Nucleus accumbens (tissue), 56 donors: ENCODE measurements at places on chromosomes 7 and 10.

- DNase-seq, result no peak
These were observed 925 bp downstream of the H2AZ2 start for GRCh38 chr7:44846816-44847508.

GRCh38 chr7:94590526-94591162 lies 65.3 kb downstream of the SGCE start:
- DNase-seq, result no peak

DNA sequence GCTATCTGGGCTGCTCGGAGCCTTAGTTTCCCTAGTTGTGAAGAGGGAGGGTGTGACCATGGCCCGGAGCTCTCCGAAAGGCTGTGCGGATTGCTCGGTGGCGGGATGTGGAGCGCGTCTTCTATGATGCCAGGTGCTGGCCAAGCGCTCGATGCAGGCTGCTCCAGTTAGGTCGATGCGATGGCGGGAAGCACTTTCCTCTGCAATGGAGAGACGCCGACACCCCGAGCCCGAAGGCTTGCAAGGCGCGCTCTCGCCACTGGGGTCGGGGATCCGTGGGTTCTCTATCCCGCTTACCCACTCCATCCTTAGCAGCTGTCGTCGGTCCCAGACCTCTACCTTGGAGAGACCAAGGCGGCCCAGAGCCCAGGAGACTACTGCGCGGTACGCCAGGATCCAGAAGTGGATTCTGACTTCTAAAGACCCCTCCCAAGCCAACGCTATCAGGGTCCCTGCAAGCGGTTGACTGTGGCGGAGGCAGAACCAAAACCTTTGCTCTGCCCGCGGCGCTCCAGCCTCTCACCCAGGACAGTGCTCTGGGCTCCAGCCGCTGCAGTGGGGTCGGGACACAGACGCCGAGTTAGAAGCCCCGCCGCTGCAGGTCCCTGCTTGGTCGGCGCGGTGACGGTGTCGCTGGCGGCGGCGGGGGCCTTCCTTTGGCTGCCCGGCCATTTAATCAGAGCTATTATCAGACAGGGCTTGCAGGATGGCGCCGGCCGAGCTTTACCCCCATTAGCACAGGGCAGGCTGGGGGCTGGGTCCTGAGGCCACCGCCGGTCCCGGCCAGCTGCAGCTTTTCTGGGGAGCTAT lies 7.8 kb upstream of the TBX20 start:
- no peak for DNase-seq

DNA sequence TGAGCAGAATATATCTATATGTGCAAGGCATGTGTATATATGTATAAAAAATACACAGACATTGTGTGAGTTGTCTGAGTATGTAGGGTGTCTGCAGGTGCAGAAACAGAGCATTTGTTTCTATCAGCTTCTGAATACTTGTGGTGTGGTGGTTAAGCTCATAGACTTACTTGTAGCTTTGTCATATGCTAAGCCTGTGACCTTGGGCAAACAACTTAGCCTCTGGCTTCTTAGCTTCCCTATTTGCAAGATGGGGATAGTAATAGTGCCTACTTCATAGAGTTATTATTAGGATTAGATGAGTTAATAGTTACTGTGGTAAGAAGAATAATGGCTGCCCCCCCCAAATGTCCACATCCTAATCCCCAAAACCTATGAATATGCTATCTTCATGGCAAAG lies 28.2 kb upstream of the PAX2 start:
- DNase-seq, result no peak

DNA sequence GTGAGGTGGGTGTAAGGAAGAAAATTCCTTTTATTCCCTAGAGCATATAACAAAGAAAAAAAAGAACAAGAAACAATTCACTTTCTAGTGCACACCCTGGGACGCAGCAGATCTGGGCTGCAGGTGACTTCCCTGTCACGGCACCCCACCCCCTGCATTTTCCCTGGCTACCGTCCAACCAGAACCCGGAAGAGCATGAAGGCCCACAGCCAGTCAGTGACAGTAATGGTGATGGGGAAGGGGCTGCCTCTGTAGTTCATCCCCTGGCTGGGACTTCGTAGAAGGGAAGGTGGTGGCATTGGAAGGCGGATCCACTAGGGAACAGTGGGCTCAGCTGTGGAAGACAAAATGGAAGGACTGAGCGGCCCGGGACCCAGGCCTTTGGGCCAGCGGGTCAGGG lies 236.7 kb downstream of the BUB3 start:
- DNase-seq, result no peak

- no peak for DNase-seq
These were observed 8.8 kb upstream of the GHRHR start for GRCh38 chr7:30954914-30955313.

GRCh38 chr7:106572394-106573124 lies 88.4 kb downstream of the CCDC71L start:
- no peak for DNase-seq

GRCh38 chr7:50475340-50475739 lies 25.2 kb upstream of the FIGNL1 start:
- DNase-seq, result no peak

GRCh38 chr10:48616436-48616835 lies 11.6 kb upstream of the ARHGAP22 start:
- DNase-seq, result no peak

- no peak for DNase-seq
These were observed 9.5 kb downstream of the CALML3 start for GRCh38 chr10:5534051-5534821.

DNA sequence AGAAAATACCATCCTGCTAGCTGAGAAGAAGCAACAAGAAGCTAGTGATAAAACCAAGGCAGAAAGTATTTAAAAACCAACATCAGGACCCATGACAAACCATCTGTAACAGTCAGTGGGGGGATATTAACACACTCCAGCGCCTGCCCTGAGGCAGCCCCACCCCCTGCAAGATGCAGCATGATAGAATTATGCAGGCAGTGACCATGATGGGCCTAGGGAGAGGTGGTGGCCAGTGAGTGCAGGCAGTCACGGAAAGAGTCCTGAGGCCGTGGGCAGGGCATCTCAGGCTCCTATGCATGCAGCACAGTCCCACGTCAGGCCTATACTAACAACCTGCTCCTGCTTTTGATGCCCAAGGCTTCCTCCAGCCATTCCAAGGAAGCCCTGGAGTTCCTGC lies 686.9 kb downstream of the GRID1 start:
- DNase-seq, result no peak

DNA sequence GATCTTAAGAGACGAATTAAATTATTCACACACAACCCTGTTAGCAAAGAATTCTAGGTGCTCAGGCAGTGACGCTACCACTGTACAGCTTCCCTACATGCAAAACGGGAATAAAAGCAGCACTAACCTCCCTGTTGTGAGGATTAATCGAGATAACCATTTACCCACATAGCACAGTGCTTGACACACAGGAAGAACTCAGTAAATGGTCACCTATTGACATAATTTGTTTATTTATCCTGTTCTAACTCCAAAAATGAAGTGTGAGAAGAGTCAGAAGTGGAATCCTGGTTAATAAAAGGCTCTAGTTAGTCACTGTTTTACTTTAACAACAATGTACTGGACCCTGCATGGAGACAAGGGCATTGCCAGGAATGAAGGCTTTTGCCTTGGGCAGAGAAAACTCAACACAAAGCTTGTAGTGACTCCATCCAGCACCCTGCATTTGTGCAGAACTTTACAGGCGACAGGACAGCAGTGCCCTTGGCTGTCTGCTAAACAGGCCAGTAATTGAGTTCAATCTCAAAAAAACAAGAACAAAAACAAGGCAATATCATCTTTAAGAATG lies 103.8 kb downstream of the SORBS1 start:
- DNase-seq, result no peak

GRCh38 chr7:107692501-107692900 lies 31.9 kb downstream of the SLC26A4 start:
- no peak for DNase-seq
